ENCODE measurements at places on chromosomes 16 and 17.

- DNase-seq: no peak
These were observed 217.1 kb downstream of the GRIN2A start for GRCh38 chr16:9965079-9965478.

DNA sequence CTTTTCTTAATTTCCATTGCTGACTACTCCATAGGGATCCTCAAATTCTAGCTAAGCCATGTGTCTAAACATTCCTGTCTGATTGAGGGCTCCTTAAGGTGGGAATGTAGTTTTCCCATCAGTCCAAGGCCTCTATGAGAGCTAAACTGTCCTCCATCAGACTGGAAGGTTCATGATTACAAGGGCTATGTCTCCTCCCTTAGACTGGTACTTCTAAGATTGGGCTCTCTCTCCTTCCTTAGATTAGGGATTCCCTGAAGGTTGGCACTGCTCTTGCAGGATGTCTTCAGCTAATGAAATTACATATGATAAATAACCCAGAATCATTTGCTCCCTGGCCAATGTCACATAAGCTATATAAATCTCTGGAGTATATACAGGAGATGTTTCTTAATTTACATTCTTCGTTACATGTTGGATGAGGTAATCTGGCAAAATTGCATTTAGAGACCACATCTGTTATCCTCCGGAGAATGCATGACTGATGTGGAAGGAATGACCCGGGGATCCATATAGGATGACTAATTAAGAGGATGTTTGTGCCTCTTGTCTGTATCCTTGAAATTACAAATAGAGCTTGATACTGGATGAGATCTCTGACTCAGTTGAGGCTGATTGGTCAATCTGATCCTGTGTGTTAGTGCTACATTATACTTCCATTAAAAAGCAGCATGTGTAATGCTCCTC, 14.2 kb downstream of the B4GALNT2 start:
- no peak for DNase-seq

GRCh38 chr16:82037251-82037650, 2.2 kb downstream of the HSD17B2 start:
- DNase-seq: no peak

GRCh38 chr16:89202422-89203215, 2.3 kb upstream of the SLC22A31 start:
- peak; percentile 14 for DNase-seq

GRCh38 chr17:34859652-34860051, 101.6 kb downstream of the CCT6B start:
- no peak for DNase-seq

DNA sequence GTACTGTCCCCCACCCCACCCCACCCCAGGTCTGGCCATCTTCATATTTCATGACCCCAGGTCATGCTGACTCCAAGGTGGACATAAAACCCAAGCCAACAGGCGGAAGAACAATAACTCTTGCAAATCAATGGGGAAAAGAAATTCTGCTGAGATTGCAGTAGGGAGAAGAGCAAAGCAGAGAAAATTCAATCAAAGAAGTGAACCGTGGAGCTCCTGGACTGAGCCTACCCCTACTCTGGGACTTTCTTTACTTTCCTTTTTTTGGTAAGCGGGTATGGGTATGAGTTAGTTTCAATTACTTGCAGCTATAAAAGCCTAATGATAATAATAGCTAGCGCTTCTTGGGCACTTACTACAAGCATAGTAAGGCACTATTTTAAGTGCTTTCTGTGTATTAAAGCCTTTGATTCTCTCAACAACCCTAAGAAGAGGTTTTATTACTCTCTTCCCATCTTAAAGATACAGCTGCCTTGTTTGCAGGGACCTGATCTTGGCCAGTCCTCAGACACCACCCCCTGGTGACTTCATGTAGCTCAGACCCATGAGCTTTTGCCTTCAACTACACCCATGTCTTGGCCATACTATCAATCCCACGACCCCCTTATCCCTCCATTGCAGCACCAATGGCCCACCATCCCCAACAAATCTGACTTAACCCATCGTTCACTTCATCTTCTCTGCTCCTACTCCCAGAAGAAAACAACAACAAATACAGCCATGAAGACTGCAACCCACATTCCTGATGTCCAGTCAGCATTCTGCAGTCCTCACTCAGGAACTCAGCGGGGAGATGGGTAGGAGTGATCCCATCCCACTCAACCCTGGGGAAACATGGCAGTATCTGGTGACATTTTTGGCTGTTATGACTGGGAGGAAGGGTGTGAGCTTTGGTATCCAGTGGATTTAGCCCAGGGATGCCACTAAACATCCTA, 4.4 kb downstream of the GGA2 start:
- no peak for DNase-seq

- DNase-seq: no peak
These were observed 61.7 kb downstream of the PECAM1 start for GRCh38 chr17:64328859-64329531.

GRCh38 chr17:59435238-59435637, 103.8 kb downstream of the YPEL2 start:
- DNase-seq: no peak

DNA sequence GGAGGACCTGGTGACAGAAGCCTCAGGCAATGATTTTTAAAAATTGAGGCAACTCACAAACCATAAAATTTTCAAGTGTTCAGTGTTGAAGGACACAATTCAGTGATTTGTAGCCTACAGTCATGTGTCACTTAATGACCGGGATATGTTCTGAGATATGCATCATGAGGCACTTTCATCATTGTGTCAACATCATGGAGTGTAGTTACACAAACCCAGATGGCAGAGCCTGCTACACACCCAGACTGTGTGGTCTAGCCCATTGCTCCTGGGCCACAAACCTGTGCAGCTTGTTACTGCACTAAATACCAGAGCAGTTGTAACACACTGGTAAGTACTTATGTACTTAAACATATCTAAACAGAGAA, 1.6 kb downstream of the PRSS41 start:
- no peak for DNase-seq

- DNase-seq: no peak
These were observed 8.6 kb downstream of the DOK4 start for GRCh38 chr16:57477531-57478202.

DNA sequence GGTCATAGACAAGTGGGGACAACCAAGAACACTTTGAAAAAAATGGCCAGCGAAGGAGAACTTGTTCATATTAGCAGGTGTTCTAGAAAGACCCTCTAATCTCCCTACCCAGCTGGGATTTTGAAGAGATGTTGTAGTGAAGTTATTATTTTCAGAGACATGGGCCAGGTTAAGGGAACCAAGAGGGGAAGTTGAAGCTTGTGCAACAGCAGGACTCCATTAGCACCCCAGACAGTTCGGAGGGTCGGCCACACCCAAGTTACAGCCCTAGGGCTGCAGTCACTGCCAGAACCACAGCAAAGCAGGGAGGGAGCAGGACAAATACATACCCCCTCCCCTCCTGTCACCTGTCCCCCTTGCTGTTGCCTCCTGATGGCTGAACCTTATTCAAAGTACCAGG, 42.3 kb downstream of the WSB1 start:
- no peak for DNase-seq

DNA sequence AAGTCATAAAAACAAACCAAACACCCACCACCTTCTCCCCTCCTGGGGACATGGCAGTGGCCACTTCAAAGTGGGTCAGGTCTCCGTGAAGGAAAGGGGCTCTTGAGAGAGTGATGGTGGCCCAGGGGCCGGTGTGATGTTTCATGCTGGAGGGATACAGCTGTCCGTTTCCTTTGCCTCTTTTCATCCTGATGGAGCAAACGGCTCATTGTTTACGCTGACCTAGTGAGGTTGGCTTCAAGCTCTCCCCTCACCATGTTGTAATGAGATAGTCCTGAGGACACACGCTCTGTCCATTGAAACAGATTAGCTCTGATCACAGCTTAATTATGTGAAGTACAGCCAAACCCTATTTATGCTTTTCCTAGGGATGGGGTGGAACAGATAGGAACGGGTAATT, 34.2 kb downstream of the CDH13 start:
- no peak for DNase-seq

DNA sequence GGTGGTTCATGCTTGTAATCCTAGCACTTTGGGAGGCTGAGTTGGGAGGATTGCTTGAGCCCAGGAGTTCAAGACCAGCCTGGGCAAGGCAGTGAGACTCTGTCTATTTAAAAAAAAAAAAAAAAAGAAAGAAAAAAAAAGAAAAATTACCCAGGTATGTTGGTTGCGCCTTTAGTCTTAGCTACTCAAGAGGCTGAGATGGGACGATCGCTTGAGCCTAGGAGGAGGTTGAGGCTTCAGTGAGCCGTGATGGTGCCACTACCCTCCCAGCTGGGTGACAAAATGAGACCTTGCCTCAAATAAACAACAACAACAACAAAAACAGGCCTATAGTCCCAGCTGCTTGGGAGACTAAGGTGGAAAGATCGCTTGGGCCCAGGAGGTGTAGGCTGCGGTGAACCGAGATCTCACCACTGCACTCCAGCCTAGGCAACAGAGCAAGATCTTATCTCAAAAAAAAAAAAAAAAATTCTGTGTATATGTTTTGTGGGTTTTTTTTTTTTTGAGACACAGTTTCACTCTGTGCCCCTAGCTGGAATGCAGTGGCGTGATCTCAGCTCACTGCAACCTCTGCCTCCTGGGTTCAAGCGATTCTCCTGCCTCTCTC, 12.5 kb upstream of the ANKRD40CL start:
- DNase-seq: no peak

DNA sequence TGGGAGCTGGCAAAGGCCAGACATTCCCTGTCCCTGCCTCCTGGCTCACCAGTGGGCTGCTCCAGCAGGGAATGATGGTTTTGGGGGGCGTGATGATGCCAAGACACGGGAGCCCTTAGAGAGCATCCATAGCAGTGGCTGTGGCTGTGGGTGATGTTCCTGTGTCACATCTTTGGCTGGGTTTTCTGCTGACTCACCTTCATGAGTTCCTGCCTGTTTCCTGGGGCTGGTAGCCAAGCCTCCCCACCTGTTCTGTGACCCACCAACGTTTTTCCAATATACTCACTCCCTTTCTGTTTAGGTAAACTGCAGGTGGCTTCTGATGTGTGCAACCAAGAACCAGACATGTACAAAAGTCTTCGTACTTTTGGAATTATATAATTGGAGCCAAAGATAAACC, 16.5 kb upstream of the NF1 start:
- no peak for DNase-seq

DNA sequence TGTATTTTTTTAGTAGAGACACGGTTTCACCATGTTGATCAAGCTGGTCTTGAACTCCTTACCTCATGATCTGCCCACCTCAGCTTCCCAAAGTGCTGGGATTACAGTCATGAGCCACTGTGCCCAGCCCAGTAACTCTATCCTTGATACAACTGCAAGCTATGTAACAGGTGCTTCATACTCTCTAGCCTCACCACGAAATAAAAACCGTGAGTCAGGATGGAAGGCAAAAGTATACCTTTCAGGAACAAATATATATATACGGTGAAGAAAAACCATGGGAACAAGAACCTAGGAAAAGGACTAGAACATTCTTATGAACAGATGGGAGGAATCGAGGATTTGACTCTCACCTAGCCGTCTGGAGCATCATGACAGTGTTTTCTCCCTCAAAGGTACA, 9.6 kb upstream of the FBF1 start:
- DNase-seq: no peak

- peak; percentile 74 for DNase-seq
These were observed 26.5 kb upstream of the LASP1NB start for GRCh38 chr17:38898812-38899348.

DNA sequence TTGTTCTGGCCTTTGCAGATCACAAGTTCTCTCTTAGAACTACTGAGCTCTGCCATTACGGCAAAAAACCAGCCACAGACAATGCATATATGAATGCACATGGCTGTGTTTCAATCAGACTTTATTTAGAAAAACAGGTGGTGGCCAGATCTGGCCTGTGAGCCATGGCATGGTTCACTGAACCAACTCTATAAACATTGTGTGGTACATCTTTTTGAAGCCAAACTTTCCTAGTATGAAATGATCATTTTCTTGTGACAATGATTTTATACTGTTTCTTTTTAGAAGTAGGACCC, 65.9 kb upstream of the AMZ2 start:
- no peak for DNase-seq

GRCh38 chr17:1797323-1797722, 32.4 kb downstream of the SMYD4 start:
- DNase-seq: no peak

DNA sequence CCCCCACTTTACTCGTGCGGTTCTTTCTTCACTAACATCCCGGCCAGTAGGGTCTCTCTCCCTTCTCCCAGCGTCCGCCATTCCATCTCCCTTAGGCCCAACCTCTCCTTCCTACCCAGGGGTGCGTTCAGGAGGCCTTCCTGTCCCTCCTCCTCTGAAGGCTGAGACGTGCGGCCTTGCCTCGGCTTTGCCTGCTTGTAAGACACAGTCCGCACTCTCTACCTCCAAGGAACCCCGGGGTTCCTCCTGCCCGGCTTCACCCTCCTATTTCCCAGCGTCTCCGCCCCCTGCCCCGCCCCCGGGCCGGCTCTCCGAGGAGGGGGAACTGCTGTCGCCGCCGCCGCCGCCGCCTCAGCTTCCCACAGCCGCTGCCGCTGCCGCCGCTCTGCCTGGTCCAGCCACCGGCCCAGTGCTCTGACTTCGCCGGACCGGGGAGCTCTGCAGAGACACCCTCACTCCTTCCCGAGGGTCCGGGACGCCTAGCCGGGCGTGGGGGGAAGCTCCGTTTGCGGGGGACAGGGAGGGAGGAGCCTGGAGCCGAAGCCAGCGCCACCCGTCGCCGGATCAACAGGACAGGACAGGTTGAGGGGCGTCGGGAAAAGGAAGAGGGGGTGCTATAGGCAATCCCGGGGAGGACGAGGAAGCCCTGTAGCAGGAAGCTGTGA, 1.2 kb upstream of the FGF11 start:
- DNase-seq: peak; percentile 89

DNA sequence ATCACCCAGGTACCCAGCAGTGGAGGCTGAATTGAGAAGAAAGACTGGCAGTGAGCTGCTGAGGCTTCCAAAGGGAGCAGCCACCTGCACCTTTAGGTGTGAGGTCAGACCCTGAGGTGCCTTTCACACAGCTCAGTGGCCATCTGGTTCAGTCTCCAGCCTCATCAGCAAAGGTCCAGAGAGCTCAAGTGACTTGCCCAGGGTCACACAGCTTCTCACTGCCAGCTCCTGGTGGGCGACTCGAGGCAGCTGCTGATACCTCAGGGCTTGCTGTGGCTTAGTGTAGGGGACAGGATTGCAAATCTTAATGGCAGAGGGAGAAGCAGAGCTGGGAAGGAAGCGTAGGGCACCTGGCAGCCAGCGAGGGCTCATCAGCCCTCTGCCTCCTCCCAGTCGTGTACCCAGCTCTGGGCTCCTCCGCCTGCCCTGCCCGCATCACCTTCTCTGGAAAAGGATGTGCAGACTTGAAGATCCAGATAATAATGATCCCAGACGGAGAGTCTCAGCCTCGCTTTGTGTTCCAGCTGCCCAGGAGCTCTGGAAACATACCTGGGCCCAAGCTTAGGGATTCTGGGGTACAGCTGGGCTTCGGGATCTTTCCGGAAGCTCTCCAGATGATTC, 165.3 kb upstream of the GSE1 start:
- DNase-seq: no peak

DNA sequence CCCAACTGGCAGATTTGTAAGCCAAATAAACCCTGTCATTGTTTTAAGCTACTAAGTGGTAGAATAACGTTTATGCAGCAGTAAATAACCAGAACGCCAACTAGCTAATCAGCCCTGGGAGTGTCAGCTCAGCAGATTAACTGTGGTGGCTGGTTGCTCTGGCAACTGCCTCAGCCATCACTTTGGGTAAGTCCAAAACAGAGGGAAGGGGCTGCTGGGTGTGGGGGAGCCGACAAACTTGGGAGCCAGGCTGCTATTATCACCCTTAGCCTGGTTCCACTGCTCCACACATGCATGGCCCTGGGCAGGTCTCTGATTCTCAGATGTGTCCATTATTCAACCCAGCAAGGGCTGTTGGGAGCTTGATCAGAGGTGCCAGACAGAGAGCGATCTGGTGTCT, 22.2 kb upstream of the RHOT1 start:
- DNase-seq: no peak
